Fibroblast of villous mesenchyme (primary cell): ENCODE measurements at places on chromosomes 1 and 21. TPM values are rescaled to one million over a fixed set of nuclear protein-coding genes. Genes with fewer than 3 reads are reported as not detected.

Gene UTS2
- total RNA-seq: not detected in 2 replicates

Gene CHAF1B
- 3.5 and 3.9 TPM in 2 replicates for total RNA-seq

Gene CLCA1
- total RNA-seq: under 0.01 TPM in 1 of 2 replicates, not detected in the other

Gene PEAR1
- 11.3 and 12.1 TPM in 2 replicates for total RNA-seq

Gene UBXN10
- not detected in 2 replicates for total RNA-seq

Gene NBPF4
- total RNA-seq: under 0.01 TPM in 1 of 2 replicates, not detected in the other

Gene HES3
- total RNA-seq: not detected in 2 replicates
